ENCODE measurements at places on chromosomes 2 and 18.

GRCh38 chr18:50879302-50880118, 592 bp downstream of the ME2 start:
- peak; percentile 48 for DNase-seq

GRCh38 chr2:128198656-128199055, 107.7 kb downstream of the UGGT1 start:
- DNase-seq, result no peak

- DNase-seq, result no peak
Observed at GRCh38 chr2:65957454-65957853, 477.5 kb upstream of the MEIS1 start.

- no peak for DNase-seq
Observed at GRCh38 chr2:177478029-177478428, 85.5 kb downstream of the AGPS start.

- DNase-seq, result no peak
Observed at GRCh38 chr2:182540252-182540651, 113.4 kb upstream of the PDE1A start.

DNA sequence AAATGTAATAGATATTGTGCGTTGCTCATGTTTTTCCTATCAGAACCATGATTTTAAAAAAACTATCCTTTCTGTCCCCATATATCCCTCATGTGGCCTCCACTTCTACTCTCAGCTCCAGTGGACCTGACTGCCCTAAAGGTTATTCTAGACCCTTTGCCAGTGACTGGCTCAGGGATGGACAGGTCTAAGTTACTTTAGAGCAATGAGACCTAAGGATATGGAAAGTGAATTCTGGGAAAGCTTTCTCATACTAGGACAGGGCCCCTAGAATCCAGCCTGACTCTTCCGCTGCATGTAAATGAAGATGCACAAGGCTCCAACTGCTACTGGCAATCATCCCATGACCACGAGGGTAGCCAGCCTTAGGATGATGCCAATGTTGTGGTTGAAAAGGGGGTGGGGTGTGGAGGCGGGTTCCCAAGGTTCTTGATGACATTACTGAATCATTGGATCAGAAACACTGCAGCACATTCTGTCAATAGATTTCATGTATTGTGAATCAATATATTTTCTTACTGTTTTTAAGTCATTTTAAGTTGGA, 21.3 kb downstream of the C2orf69 start:
- peak; percentile 4 for DNase-seq

GRCh38 chr2:10150436-10150835, 27.9 kb downstream of the RRM2 start:
- no peak for DNase-seq

GRCh38 chr2:240898731-240899467, 2.9 kb upstream of the MAB21L4 start:
- DNase-seq, result no peak

DNA sequence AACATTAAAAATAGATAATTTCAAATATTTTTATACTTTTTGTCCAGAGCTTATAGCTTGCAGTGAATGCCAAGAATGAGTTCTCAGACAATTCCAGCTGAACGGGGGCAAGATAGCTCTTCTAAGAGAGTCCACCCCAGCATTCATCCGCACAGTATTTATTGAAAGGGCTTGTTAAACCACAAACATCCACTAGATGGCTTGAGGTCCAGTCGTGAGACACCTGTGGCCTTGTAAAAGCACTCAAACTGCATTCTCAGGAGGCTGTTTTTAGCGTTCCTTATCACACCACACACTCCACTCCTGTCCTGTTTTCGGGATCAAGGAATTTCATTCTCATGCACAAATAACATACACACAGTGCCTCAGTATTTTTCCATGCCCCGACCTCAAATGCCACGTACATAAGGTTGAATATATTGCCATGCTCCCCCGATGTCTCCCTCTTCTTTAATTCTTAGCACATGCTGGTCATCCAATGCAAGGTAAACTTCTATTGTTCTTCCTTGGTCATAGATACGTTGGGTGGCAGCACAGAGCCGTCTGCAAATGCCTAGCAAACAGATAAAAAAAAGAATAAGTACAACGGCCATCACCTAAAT, 47.4 kb downstream of the DNAJC10 start:
- DNase-seq, result peak; percentile 22

DNA sequence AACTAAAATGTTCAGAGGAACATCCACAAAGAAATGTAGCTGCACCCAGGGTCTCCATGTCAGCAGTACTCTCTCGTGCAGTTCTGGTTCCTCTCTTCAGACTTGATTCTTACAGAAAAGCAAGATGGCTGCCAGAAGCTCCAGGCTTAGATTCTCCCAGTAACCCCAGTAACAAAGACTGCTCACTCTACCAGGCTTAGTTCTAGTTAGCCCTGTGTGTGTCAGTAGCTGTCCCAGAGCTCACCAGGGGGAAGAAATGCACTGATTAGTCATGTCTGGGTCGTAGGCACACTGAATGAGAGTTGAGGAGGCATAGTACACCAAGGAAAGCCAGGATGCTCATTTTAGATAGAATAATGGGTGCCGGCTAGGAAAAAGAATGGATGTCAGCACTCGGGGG, 395.0 kb upstream of the NRP2 start:
- no peak for DNase-seq

- DNase-seq, result no peak
Observed at GRCh38 chr2:3494984-3495666, 24.2 kb downstream of the ADI1 start.

DNA sequence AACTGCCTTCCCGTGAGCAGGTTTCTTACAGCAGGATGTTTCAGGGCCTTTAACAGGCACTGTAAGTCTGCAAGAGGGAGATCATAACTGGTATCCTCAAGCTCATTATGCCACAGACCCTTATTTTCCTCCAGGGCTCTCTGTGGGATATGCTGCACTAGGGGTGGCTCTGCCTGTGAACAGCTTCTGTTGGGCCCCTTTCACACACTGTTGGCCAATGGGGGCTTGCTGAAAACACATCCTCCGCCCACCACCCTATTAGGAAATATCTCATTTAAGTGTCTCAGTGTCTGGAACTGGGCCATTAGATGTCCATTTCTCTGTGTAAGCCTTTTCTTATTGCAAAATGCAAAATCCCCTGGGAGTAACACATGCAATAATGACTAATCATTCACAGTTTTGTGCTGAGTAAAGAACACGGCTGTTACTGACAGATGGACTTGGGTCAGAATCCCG, 414.3 kb upstream of the HS6ST1 start:
- DNase-seq, result peak; percentile 95

- DNase-seq, result peak; percentile 46
Observed at GRCh38 chr2:173076581-173077345, 1.1 kb downstream of the MAP3K20 start.

GRCh38 chr2:168378960-168379669, 77.0 kb upstream of the CERS6 start:
- no peak for DNase-seq

- peak; percentile 33 for DNase-seq
Observed at GRCh38 chr2:221572821-221573429, 821 bp upstream of the EPHA4 start.

DNA sequence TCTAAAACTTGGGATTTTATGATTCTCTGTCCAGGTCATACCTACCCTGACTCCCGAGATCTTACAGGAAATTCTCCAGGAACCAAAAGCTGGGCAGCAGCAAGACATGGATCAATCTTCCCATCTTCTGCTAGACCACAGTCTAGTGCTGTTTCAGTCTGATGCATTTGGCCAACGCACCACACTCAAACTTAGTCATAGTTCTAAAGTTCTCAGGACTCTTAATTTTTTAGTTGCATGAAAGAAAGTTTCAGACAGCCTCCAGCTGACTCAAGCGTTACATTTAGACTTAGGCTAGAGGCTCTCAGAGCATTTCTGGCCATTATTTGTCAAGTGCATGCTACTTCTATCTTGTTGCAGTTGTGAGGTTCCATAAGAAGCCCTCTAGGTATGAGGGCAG, 230.1 kb upstream of the CCDC150 start:
- no peak for DNase-seq

DNA sequence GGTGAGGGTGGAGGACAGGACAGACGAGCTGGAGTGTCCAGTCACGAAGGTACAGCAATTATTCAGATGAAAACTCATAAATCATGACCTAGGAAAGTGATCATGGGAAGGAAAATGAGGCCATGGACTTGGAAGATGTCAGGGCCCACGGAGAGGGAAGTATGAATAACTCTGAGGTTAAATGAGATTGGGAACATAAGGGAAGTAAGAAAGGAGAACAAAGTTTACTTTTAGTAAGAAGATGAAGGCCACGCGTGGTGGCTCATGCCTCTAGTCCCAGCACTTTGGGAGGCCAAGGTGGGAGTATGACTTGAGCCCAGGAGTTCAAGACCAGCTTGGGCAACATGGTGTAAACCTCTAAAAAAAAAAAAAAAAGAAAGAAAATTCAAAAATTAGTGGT, 56.2 kb downstream of the AQP4 start:
- DNase-seq, result no peak

- DNase-seq, result peak; percentile 54
Observed at GRCh38 chr2:219681694-219682300, 54.4 kb downstream of the SLC4A3 start.

GRCh38 chr2:190190507-190191162, 128.1 kb upstream of the MSTN start:
- DNase-seq, result no peak

Data from AG10803 (cell line).